ENCODE measurements at places on chromosomes 5 and 9. TPM values are rescaled to one million over a fixed set of nuclear protein-coding genes. Genes with fewer than 3 reads are reported as not detected.

- DNase-seq = no peak
These were observed 16.2 kb downstream of the SFXN1 start for GRCh38 chr5:175494264-175495183.

DNA sequence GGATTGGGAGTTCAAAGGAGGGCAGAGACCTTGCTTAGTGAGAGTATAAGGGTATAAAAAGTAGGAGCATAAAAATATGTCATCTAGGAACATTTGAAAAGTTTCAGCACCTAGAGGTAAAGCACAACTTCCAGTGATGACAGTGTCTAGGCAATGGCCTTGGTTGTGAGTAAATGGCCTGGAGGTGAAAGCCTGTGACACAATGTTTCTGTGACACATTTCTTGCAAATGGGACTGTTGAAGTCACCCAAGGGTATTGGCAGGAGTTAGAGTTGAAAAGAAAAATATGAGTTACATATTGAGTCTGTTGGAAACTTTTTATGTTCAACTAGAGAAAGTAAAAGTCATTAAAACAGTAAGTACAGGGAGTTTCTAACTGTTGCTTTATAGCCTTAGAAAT, 14.8 kb downstream of the C5orf47 start:
- DNase-seq = no peak

DNA sequence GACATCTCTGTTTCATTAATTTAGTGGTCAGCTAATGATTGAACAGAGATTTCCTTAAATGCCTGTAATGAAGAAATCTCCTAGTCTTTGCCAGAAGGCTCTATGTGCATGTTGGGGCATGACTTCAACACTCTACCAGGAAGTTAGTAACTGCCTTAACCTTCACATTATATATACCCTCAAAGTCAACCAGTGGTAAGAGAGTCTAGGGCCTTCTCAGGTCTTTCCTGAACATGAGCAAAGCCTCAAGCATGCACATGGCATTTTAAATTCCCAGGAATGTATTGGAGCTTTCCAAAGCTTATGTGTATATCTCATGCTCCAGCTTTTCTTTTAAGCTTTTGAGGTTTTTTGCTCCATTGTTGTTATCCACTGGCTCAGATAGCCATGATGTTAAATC, 388.3 kb downstream of the ARRDC3 start:
- DNase-seq = no peak

GRCh38 chr5:124124711-124125229, 612.8 kb downstream of the CSNK1G3 start:
- no peak for DNase-seq

GRCh38 chr9:68708513-68708912, 3.5 kb downstream of the PIP5K1B start:
- DNase-seq = no peak

- no peak for DNase-seq
These were observed 105.8 kb upstream of the IL6ST start for GRCh38 chr5:56100439-56101176.

DNA sequence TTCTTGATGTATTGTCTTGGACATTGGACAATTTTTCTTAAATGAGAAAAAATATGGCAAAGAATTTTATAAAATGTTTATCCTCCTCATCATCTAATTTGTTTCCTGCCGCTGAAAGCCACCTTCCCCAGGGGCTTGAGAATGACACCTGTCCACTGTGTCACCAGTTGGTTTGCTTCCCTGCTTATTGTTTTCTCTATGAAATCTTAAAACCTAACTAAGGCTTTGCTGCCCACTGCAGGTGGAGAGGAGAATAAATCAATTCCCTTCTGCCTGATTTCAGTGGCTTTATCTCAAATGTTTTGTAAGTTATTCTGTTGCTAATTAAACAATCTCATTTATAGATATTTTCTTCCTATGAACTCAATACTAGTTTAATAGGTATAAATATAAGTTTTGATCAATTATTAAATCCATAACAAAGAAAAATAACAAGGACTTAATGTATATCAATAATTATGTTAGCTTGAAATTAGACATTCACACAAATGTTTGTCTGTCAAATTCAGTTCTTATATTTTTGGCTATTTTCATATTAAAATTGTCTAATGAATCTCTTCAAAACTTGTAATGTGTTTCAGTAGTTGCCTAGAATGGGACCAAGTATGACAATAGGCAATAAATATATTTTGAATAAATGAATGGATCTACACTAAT, 822.5 kb downstream of the PTPRD start:
- no peak for DNase-seq

- DNase-seq = no peak
These were observed 49.4 kb downstream of the AP3B1 start for GRCh38 chr5:78245136-78245535.

DNA sequence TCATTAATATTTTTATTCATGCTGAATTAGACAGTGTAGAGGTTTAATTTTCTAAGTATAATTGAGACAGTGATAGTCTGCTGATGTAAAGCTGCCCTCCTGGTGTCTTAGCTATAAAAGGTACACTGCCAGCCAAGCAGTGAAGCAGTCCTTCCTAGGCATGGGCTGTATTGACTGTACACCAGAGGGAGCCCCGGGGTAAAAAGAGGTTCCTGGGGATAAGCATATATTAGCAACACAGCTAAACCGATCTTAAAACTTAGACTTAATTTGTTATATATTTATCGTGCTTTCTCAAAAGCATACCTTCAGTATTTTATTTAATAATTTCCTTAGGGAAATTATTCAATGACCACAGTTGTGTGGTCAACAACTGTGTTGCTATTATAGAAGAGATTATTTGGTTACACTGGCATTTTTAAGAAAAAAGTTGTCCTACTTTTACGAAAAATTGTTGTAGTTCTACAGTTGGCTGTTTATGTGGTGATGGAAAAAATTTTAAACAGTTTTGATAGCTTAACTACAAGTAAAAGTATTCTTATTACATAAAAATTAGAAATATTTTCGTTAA, 68.8 kb downstream of the ELL2 start:
- no peak for DNase-seq

- DNase-seq = no peak
These were observed 14.7 kb downstream of the CD74 start for GRCh38 chr5:150397782-150398721.

GRCh38 chr9:110356639-110357395, 19.2 kb upstream of the TXNDC8 start:
- DNase-seq = no peak

DNA sequence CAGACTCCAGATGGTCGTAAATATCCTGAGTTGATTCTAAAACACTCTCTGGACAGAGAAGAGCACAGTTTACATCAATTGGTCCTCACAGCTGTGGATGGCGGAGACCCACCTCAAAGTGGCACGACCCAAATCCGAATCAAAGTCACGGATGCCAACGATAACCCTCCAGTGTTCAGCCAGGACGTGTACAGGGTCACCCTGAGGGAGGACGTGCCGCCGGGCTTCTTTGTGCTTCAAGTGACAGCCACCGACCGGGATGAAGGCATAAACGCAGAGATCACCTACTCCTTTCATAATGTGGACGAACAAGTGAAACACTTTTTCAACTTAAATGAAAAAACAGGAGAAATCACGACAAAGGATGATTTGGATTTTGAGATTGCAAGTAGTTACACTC, 891 bp downstream of the PCDHGB2 start:
- DNase-seq = no peak

- DNase-seq = no peak
These were observed 39.3 kb downstream of the ST8SIA4 start for GRCh38 chr5:100863739-100864138.

GRCh38 chr5:101482931-101483330, 579.8 kb upstream of the ST8SIA4 start:
- DNase-seq = no peak

DNA sequence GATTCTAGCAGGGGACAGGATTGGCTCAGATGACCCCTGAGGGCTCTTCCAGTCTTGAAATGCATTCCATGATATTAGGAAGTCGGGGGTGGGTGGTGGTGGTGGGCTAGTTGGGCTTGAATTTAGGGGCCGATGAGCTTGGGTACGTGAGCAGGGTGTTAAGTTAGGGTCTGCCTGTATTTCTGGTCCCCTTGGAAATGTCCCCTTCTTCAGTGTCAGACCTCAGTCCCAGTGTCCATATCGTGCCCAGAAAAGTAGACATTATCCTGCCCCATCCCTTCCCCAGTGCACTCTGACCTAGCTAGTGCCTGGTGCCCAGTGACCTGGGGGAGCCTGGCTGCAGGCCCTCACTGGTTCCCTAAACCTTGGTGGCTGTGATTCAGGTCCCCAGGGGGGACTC, 2.9 kb upstream of the MYOZ3 start:
- DNase-seq = no peak

GRCh38 chr9:7570107-7570720, 229.4 kb downstream of the DMAC1 start:
- DNase-seq = no peak

GRCh38 chr9:83708515-83709158, 879 bp upstream of the UBQLN1 start:
- peak; percentile 6 for DNase-seq

DNA sequence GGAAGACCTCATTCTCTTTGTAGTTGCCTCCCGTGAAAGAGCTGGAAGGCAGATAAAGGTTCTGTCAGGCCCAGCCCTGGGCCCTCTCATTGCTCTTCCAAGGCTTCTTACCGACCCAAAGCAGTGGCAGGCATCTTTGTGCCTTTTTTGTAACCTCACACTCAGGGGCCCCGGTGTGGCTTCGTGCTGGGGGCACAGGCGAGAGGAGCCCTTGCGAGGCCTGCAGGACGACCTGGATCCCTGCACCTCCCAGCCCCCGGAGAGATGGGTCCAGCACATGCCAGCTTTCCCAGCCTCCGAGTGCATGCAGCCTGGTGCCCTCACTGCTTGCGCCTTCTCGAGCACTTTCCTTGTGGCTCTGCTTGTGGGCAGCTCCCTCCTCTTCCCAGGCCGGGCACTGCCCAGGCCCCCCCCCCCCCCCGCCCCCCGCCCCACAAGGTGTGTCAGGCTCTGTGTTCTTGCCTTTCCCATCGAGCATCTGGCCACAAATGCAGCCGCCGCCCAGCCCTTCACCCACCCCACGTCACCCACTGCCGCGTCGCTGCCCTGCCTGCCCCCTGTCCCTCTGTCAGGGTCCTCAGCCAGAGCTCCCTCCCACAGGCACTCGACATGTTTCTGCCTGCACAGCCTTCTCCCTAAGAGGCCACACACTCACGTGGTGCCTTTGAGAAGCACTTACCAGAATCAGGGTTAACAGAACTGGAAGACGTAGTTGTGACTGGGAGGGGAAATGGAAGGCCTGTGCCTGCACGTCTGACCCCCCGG, 63.7 kb upstream of the CACNA1B start:
- DNase-seq = no peak

GRCh38 chr9:272251-273213, 57.9 kb downstream of the DOCK8 start:
- DNase-seq = no peak

GRCh38 chr9:78011049-78011448, 20.6 kb downstream of the GNAQ start:
- no peak for DNase-seq

DNA sequence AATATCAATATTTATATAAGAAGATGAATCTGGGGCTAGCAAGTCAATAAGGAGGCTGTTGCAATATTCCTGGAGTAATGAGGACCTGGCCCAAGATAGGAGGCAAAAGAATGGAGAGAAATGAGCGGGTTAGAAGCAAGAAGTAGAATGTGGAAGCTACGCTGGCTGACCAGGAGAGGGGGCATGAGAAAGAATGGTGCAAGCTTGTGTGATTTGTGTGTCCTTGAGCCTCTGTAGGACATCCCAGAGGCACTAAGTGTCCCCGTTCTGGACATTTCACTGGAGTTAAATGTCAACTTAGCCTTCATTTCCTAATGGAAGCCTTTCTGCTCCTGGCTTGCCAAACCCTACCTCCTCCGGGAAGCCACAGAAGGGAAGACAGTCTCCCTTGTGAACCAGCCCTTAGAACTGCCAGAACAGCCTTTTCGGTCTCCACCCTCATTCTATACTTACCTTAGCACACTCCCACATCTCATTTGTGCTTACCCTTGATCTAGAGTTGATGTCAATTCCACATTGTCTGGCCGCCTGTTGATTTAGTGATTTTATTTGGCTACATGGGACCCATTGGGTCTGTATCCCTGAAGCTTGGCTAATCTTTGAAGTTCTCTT, 6.7 kb upstream of the PDE6A start:
- no peak for DNase-seq

DNA sequence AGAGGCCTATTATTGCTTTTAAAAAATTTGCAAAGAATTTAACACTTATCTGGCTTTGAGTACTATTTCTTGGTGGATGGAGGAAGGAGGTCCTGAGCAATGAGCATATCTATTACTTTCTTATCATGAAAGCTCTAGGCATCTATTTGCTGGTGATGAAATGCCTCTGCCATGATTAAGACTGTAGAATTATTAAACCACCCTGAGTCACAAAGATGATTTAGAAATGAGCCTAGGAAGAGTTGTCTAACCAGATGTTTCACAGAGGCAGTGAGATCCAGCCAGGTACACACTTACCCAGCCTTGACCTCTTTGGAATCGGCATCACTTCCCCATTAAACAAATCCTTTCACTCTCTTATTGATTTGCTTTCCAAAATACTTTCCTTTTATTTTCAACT, 304.4 kb upstream of the KIF2A start:
- no peak for DNase-seq

- DNase-seq = peak; percentile 26
These were observed 47.5 kb downstream of the CDK5RAP2 start for GRCh38 chr9:120532475-120532874.

The FAM221B gene
- not detected for polyA plus RNA-seq

The DMRTA1 gene
- polyA plus RNA-seq = not detected

The MAPK9 gene
- polyA plus RNA-seq = 31.6 TPM

The SEMA4D gene
- polyA plus RNA-seq = 0.50 TPM

The TAF11L5 gene
- polyA plus RNA-seq = not detected

The IFNA5 gene
- polyA plus RNA-seq = not detected

The ARAP3 gene
- 4.1 TPM for polyA plus RNA-seq

The CXCL14 gene
- polyA plus RNA-seq = 1.6 TPM

The NR4A3 gene
- polyA plus RNA-seq = 2.0 TPM

The PCDHA12 gene
- polyA plus RNA-seq = not detected

The ERP44 gene
- 9.8 TPM for polyA plus RNA-seq

The PCDHB5 gene
- polyA plus RNA-seq = 0.22 TPM

The DELE1 gene
- polyA plus RNA-seq = 65.4 TPM

The SVEP1 gene
- polyA plus RNA-seq = 33.5 TPM

All from BJ (cell line).